Sciatic nerve (tissue), 2 donors: ENCODE measurements at places on chromosomes 4 and X.

GRCh38 chr4:73172161-73172560 lies 86.4 kb downstream of the ANKRD17 start:
- no peak for DNase-seq

DNA sequence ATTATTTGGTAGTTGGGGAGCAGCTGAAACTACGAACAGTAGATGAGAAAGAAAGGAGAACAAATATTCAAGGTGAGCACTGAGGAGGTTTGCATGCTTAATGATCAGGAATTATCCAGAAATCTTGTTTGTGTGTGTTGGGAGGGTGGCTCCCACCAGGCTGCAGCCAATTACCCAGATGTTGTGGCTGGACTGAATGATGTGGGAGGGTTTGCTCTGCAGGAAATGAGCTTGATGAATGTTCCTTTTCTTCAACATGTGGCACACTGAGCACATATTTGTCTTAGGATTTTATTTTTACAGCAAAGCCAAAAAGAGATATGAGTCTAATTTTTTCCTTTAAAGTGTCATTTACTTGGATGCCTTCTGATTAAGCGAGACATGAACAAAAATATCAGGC lies 48.3 kb upstream of the AMOT start:
- no peak for DNase-seq

- DNase-seq: no peak
Measured at GRCh38 chr4:94803181-94803580, 45.4 kb downstream of the BMPR1B start.

- peak; percentile 65 for DNase-seq
Measured at GRCh38 chr4:142405021-142405694, 440.9 kb downstream of the INPP4B start.

DNA sequence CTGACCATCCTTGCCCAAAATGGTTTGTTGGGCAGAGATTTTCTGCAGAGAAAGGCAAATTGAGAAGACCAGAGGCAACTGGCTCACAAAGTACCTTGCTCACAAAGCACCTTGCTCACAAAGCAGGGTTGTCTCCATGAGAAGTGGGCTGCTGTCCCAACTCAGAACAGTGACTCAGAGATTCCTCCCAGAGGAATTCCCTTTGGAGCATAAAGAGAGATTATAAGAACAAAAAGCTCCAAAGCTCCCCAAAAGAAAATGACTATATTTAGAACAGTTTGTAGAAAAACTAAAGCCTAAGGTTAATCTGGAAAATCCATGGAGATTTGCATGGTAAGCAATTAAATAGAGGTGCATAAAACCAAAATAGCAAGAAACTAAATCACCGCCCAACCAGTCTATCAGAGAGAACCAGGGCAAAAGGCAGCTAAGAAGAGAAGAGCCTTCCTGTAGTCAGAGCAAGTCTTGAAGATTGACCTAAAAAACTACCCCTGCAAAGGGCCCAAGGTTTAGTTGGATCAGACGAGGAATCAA lies 731.4 kb downstream of the FAT4 start:
- no peak for DNase-seq

- no peak for DNase-seq
Measured at GRCh38 chr4:54940996-54941865, 184.2 kb downstream of the KDR start.

- DNase-seq: no peak
Measured at GRCh38 chr4:165738571-165738970, 134.5 kb upstream of the TLL1 start.

DNA sequence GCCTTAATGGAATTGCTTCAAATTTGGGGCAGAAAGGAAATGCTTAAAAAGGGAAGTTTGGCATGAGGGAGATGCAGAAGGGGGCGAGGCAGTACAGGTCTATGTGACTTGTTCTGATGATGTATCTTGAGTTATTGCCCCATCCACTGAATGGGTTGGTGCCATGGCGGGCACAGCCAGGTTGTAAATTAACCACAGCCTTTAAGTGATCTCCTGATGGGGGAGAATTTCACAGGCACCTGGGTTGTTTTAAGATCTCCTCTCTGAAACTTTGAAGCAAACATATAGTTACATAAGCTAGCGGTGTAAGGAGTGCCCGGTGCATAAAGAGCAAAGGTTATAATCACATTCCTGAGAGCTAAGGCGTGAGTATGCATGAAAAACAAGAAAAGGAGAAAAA lies 37.0 kb downstream of the NPY5R start:
- DNase-seq: no peak

GRCh38 chr4:163166041-163166579 lies 580 bp downstream of the NAF1 start:
- DNase-seq: peak; percentile 65

- DNase-seq: no peak
Measured at GRCh38 chr4:98352396-98352795, 91.2 kb downstream of the RAP1GDS1 start.

GRCh38 chr4:83223781-83224180 lies 60.8 kb downstream of the COQ2 start:
- no peak for DNase-seq

GRCh38 chrX:39599339-39599738 lies 498.4 kb downstream of the BCOR start:
- no peak for DNase-seq

- no peak for DNase-seq
Measured at GRCh38 chr4:145626623-145626982, 7.4 kb downstream of the MMAA start.

GRCh38 chr4:167885071-167885470 lies 207.3 kb upstream of the ANXA10 start:
- no peak for DNase-seq
